Esophagus squamous epithelium (tissue), 5 donors: ENCODE measurements at places on chromosomes 13 and 19.

GRCh38 chr19:31220540-31220939, 128.7 kb downstream of the TSHZ3 start:
- no peak for DNase-seq

- DNase-seq = no peak
Measured at GRCh38 chr19:42424345-42424707, 2.9 kb downstream of the LIPE start.

GRCh38 chr13:40987606-40988280, 31.4 kb downstream of the ELF1 start:
- no peak for DNase-seq

- no peak for DNase-seq
Measured at GRCh38 chr13:42215578-42216421, 56.2 kb upstream of the AKAP11 start.

- peak; percentile 8 for DNase-seq
Measured at GRCh38 chr13:99432609-99433542, 68.4 kb upstream of the TM9SF2 start.

DNA sequence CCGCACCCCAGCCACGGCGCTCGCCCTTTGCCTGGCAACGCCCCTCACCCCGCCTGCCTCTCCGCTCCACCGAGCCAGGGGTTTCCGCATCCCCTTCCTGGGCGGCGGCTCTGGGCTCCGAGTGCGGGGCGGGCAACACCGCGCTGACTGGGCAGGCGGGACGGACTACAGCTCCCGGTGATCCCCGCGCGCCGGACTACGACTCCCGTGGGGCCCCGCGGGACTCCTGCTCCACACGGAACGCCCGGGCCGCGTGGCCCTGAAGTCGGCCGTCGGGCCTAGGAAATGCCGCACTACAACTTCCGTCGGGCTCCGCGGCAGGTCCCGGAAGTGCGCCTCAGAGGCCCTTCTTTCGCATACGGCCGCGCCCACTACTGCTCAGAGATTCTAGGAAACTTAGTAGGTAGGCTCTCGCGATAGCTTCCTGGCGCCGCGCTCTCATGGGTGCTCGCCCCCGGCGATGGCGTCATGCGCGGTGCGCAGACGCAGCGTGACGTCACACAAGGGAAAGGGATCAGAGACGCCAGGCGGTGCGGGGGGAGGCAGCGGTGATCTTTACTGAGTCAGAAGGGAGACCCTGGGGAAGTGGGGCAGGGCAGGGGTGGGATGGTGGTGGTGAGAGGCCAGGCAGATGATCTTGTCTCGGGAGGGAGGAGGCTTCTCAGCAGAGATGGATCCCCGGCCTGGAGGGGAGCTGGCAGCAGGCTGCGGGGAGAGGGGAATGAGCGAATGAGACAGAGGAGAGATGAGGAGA, at the start of gene JOSD2:
Gene JOSD2 (minus strand): TSS at position 123 of the 754 bp plus-strand sequence. CDS start 760 bp downstream, outside the sequence.
- peak; percentile 96 for DNase-seq

DNA sequence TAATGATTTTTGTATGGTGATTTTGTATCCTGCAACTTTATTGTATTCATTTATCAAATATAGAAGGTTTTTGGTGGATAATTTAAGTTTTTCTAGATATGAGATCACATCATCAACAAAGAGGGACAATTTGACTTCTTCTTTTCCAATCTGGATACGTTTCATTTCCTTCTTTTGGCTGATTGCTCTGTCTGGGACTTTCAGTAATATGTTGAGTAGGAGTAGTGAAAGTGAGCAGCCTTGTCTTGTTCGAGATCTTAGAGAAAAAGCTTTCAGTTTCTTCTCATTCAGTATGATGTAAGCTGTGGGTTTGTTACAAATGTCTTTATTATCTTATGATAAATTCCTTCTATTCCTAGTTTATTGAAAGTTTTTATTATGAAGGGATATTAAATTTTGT, 352.0 kb upstream of the DACH1 start:
- no peak for DNase-seq

- no peak for DNase-seq
Measured at GRCh38 chr13:44507639-44508038, 68.5 kb downstream of the TSC22D1 start.

DNA sequence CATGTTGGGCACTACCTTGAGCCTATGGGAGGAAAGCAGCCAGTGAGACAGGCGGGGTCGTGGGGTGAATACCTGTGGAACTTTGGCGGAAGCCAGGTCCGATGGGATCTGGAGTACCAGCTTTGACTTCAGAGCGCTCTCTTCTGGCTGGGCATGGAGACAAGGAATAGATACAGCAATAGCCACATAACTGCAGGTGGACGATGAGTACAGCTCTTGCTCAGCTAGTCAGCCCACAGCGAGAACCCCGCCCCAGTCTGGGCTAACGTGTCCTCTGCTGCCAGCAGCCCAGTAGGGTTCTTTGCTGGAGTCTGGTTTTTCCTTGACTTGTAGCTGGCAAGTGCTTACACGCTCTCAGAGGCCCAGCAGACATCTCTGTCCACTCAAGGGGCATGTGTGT, 83.4 kb downstream of the SIPA1L3 start:
- no peak for DNase-seq

DNA sequence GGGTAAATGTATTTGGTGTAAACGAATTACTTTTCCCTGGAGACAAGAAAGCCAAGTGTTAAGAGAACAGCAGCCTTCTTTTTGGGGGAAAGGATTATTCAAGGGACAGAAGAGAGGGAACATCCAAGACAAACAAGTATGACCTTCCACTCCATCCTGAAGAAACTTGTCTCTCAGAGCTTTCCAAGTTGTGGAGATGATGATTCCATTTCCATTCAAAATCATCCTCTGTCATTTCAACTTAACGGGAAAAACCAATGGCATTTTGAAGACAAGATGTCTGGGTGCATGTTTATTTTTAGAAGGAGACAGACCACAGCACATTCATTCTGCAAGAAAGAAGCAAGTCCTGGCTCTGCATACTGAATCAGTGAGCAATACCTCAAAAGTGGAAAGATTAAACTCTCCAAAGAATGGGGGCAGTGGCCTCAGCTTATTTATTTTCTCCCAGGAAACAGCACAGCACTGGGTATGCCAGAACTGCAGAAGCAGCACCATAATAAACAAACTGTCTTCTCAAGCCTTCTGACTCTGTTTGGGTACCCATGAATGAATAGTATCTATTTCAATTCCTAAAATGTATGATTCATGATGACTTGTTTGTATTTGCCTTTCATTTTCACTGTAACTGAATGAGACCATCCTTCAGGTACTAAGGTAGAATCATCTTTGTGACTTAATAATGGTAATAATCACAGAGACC, 541.0 kb downstream of the RFC3 start:
- DNase-seq = no peak

- no peak for DNase-seq
Measured at GRCh38 chr13:31987535-31988170, 43.9 kb upstream of the FRY start.

DNA sequence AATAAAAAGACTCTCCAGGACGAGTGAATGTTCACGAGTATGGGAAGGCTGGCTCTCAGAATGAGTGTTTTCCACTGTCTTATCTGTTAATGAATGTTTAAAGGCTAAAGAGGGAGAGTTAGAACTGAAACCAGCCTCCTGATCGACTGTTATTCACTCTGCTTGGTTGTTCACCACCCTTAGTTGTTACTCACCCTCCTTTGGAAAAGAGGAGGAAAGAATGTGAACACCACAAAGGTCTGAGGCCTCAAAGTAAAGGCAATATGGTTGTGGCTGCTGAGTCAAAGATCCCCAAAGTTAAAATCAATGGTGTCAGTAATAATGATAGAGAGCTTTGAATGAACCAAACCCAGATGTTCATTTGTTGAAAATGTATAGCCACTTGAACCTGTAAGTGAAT, 1793.2 kb upstream of the PCDH20 start:
- DNase-seq = no peak

GRCh38 chr13:28654276-28654675, 4.7 kb upstream of the POMP start:
- DNase-seq = no peak

DNA sequence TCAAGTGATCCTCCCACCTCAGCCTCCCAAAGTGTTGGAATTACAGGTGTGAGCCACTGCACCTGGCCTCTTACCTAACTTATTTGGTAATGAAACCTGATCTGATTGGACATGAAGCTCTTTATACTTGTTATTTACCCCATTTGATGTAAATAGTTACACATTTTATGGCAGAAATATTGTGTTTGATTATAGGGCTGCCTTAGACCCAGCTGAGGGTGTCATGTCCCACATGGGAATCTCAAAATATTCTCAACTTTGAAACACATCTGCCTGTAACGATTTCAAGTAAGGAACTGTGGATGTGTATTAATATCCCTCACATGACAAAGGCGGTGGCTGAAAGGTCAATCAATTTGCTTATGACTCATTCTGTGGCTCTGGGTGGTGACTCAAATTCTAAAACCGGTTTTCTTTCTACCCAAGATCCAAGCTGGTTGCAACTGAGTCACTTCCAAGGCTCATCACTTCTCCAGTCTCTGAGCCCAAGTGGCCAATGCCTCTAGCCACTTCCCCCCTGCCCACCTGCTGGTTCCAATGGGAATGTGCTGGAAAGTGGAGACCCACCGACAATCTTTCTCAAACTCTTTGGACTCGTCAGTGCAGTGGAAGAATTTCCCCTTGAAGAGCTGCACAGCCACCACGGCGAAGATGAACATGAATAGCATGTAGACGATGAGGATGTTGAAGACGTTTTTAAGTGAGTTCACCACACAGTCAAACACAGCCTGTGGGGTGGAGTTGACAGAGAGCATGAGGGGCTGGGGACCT, 110.9 kb downstream of the IER2 start:
- no peak for DNase-seq

- no peak for DNase-seq
Measured at GRCh38 chr13:64910096-64910495, 2320.0 kb downstream of the PCDH9 start.

GRCh38 chr13:31588316-31588715, 151.0 kb upstream of the RXFP2 start:
- DNase-seq = no peak

DNA sequence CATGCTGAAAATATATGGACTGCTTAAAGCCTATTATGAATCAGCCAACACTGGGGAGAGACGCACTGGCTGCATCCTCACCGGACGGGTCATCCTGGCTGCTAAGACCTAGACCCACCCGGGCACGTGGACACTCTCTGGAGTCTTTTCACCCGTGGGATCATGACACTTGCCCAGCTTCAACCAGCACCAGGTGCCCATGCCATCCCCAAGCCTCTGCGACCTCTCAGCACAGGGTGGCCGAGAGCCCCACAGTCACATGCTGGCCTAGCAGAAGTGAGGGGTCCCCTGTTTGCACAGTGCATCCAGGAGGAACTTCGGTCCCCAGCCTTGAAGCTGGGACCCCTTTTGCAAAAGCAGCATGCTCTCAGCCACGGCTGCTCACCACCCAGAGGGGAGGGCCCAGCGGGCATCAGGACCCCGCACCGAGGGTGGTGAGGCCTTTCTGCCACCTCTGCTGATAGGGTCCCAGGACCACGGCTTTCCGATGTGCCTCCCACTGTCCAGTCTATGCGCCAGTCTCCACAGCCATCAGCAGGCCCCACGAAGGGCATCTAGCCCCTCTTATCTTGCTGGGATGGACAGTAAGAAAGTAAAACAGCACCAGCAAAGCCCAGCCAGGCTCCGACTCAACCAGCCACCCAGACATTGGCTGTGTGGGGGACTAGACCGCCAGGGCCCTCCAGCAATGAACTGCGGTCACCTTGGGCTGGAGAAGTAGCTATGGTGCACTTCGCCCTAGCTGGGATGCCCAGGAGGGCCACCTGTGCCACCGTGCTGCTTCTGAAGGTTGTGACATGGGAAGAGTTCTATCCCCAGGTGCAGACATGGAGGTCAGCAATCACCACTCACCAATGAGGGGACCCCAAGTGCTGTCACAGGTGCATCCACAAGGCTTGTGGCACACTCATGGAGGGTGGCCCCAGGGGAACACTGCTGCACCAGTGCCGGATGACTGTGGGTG, 73.1 kb downstream of the CEBPG start:
- no peak for DNase-seq

DNA sequence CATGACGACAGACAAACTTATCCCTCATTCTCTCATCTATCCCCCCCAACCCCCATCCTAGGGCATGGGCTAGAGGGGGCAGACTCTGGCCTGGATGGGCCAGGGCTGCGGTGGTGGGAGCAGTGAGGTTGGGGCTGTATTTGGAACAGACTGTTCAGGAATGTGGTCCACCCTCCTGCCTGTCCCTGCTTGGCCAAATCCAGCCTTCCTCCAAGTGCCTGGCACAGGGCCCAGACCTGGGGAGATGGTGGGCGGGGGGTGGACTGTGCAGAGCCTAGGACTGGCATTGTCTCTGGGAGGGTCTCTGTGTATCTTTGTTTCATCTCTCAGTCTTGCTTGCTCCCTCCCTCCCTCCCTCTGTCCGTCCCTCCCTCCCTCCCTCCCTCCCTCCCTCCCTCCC, 14.2 kb downstream of the EGLN2 start:
- DNase-seq = no peak

DNA sequence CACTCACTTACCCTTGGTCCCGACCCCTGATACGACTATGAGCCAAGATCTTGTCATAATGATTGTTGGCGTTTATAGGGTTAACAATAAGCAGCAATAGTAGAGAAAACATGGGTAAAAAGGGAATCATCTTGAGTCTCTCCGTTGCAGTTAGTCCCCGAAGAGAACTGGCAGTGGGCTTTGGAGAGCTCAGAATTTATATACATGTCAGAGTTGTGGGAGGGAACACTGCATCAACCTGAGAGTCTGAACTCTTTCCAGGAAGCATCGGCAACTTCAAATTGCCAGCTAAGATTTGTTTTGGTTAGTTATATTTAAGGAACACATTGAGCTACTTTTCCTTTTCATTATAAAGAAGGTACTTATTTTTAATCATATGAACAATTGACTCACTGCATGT, at the start of gene POSTN:
Gene POSTN (minus strand): TSS at position 172 of the 400 bp plus-strand sequence. CDS start 42 bp downstream, at position 130.
- no peak for DNase-seq

- no peak for DNase-seq
Measured at GRCh38 chr13:26095338-26095737, 43.5 kb upstream of the SHISA2 start.

GRCh38 chr13:28297341-28297740, 159.0 kb downstream of the PAN3 start:
- DNase-seq = no peak

GRCh38 chr19:10205636-10206035, 10.9 kb upstream of the DNMT1 start:
- DNase-seq = no peak

DNA sequence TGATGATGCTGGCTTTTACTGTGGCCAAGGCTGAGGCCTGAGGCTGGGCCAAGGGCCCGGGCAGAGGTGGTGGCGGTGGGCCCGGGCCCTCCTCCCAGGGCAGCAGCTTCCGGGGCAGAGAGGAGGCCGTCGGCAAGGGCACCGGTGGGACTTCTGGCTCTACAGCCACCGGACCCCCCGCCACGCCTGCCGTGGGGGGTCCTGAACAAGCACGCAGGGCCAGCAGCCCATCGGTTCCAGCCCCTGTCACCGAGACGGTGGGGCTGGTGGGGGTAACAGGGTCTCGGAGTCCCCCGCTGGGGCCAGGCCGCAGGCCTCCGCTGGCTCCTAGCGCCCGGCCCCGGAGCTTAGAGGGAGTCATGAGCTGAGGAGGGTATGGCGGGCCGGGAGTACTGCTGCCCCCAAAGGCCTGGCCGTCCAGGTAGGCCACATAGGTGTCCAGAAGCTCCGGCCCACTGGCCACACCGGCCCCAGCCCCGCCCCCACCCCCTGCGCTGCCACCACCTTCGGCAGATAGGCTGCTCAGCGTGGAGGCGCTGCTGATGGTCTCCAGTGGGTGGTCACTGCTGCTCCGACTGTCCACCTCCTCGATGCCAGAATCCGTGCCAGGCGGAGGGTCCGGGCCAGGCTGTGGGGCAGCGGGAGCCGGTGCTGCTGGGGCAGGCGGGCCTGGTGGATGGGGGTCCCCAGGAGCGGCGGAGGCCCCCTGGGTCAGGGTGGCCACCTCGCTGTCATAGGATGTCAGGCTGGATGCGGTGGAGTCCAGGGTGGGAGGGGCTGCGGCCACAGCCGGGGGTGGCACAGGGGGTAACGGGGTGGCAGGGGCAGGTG, 17.3 kb downstream of the C19orf81 start:
- DNase-seq = no peak
